ENCODE measurements at places on chromosomes 2 and 18.

DNA sequence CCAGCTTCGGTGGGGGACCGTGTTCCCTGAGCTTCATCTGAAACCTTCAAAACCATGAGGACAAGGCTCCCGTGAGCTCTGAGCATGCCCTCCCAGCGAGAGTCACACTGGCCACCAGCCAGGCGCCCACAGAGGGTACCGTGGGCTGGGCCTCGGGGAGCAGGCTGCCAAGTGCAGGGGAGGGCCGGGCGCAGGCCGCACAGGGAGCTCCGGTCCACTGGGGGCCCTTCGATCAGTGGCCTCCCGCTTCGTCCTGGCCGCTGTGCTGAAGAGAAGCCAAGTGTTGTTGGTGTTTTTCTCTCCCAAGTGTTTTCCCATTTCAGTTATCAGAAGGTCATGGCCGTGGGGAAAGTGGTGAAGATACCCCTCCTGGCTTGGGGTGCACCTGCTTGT, 144.4 kb downstream of the PTGR3 start:
- no peak for DNase-seq

DNA sequence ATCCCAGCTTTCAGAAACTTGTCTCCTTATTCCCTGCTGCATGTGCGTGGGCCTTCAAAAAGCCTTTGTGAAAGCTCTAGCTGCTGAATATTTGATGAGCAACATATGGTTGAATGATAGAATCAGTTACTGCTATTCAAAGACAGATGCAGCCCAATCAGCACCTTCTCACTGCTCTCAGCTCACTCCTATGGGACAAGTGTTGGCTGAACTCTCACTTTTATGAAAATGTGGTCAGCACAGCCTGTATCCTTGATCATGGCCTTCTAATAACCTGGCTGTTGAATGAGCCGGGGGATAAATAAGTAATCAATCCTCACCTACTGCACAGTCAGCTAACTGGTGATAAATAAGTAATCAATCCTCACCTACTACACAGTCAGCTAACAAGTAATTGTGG, 103.2 kb downstream of the PIEZO2 start:
- no peak for DNase-seq

DNA sequence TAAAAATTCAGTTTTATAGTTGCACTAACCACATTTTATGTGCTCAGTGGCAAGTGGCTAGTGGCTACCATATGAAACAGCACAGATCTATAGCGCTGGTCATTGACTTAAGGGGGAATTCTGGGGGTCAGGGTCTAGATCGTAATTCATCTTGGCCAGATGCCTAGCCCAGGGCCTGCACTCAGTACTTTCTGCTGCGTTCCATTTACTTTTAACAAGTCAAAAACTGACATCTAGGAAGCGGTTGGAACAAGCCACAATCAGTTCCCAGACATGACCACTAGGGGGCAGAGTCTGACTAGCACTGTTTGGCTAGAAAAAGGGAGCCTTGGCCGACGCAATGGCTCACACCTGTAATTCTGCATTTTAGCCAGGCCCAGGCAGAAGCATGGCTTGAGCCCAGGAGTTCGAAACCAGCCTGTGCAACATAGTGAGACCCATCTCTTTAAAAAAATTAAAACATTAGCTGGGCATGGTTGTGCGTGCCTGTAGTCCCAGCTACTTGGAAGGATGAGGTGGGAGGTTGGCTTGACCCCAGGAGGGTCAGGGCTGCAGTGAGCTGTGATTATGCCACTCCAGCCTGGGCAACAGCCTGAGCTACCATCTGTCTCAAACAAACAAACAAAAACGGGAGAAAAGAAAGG, 9.0 kb upstream of the TMBIM1 start:
- DNase-seq = peak; percentile 71

- no peak for DNase-seq
Measured at GRCh38 chr2:199495147-199495546, 37.4 kb upstream of the SATB2 start.

- DNase-seq = no peak
Measured at GRCh38 chr2:43082903-43083677, 143.3 kb downstream of the ZFP36L2 start.

GRCh38 chr18:80009661-80010550, 21.5 kb upstream of the TXNL4A start:
- no peak for DNase-seq

- DNase-seq = no peak
Measured at GRCh38 chr2:240992572-240993291, 5.7 kb upstream of the SNED1 start.

GRCh38 chr2:216391401-216391800, 19.1 kb upstream of the MARCHF4 start:
- DNase-seq = no peak

DNA sequence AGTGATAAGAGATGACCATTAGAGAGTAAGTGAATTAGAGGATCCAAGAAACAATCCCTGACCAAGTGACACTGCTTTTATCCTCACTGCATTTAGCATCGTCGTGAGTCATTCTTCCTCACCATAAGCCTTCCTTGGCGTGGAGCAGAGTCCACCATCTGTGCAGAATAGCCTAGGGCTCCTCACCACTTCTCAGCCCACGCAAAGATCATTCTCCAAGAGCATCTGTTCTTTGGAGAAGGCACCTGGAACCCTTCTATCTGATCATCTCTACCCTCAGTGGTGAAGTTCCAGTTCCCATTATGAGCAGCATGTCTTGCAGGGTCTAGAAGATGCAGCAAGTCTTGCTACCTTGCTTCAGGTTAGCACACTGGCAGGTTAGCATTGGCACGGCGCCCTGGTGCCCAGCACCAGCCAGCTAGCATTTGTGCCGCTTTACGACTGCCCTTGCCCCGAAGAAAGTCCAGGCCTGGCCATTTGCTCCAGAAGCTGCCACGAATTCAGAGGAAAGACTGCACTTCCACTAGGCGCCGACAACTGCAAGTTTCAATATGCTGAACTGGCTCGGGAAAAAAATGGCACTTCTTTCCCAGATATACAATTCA, 225.8 kb downstream of the TTC32 start:
- DNase-seq = no peak

GRCh38 chr2:240252872-240253511, 112.5 kb upstream of the OTOS start:
- DNase-seq = no peak

DNA sequence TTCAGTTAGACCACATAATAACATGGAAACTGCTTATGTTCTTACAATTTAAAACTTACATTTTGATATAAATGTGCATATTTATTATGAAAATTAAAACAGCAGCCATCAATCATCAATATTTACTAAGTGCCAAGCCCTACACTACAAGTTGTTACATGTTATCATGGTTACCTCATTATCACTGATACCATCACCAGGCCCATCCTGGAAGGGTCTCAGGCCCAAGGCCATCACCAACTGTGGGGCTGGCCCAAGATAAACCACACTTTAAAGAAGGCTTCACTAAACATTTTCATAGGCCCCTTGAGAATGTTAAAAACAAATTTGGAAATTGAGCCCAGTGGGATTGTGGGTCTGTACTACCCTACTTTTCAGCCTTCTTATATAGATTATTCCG, 6.4 kb downstream of the ITSN2 start:
- no peak for DNase-seq

DNA sequence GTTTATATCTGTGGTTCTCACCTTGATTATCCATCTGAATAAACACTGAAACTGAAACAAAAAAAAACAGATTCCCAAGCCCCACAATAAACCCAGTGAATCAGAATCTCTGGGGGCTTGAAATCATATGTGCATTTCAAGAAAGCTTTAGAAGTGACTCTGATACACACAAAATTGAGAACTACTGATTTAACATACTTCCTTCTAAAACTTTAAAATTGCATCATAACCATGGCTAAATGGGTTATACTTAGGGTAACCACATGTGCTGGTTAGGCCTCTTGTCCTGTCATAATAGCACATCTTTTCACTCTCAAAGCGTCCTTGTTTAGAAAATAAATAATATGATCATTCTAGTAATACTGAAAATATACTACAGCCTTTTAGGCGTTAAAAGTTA, 100.9 kb downstream of the ATAD2B start:
- no peak for DNase-seq

DNA sequence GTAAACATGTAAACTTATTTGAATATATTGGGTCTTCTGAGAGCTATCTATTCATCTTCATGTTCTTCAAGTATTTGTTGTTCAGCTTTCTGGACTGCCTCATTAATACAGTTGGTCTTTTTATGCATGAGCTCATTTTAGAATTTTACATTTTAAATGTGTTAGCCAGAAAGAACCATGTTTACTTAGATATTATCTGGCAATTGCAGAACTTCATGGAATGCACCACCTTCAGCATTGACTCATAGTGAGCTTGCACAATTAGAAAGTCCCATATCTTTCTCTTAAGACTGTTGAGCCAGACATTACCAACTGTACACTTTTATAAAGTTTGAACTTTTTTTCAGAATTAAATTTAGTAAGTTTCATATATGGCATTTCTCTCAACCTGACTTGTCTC, 536.7 kb downstream of the RIT2 start:
- DNase-seq = no peak

GRCh38 chr18:49052891-49053644, 102.3 kb upstream of the SMAD7 start:
- DNase-seq = no peak

DNA sequence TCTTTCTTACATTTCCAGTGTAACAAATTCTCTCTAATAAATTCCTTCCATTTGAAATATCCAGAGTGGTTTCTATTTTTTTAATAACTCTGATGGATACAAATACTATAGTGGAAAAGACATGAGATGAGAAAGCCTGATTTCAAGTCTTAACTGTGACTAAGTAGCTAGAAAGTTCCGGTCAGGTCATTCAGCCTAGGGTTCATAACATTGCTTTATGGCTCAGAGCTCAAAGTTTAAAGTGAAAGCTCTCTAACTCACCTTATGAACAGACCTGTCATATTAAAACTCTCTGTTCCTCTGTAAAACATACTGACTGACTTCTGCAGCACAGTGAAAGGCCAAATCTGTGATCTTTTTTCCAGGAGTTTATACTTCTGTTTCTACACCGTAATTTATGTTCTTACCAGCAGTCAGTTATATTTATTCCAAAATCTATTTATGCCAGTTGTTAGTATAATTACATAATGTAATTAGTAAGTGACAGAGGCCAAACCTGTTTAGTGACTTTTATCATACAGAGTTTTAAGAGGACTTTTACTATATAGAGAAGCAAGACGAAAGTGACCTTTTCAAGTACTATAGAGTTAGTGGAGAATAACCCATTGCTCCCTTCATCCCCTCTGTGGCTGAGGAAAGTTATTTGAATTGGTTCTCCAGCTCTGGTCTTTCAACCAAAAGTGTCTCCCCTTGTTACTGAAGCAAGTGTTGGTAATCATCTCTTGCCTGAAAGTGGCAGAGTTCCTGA, 118.8 kb upstream of the PDE1A start:
- DNase-seq = no peak

DNA sequence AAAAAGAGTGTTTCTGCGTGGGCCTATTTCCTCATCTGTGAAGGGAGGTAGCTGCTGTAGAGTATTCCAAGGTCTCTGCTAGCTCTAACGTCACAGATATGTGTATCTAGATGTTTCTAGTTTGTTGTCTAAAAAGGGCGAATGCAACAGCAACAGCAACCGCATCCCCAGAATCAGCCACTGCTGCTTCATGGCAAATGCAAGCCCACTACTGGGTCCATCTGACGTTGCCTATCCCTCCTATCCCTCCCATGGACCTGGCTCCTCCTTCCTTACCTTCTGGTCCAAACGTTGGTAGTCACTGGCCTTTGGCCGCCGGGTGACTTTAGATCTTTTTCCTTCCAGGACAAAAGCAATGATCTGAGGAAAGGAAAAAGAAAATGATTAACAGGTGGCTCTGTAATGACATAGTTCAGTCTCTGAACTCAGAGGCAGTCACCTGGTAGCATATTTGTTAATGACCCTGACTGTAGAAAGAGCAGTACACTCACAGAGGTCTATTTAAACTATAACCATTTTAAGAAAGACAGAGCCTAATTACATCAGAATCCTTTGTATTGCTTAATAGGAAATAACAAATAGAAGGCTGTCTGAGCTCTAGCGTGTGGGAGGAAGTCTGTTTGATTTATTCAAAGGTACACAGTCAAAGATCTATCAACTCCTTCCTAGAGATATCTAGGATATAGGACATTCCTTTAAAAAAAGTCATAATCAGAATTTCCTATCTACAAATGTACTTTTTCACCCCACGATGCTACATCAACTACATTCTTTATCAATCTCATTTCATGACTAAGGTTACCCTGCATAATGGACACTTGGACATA, 2.9 kb downstream of the TGOLN2 start:
- no peak for DNase-seq

DNA sequence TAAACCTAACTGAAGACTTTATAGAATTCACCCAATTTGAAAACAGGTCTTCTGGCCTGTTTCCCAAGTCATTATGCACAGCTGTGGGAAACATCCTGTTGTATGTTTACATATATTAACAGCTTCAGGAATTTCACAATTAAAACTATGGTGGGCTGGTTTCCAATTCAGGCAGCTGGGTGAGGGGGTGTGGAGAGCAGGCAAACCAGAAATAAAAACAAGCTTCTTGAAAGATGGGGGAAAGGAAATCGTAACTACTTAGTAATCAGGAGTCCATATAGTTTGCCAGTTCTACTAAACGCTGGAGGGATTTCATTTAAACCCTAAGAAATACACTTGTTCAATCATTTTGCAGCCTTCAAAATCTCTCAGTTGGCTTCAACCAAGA, 22.8 kb downstream of the ATP8B1 start:
- DNase-seq = no peak

GRCh38 chr2:219542931-219543595, 546 bp downstream of the CHPF start:
- no peak for DNase-seq

- DNase-seq = no peak
Measured at GRCh38 chr2:102074152-102074783, 68.3 kb upstream of the IL1R1 start.

DNA sequence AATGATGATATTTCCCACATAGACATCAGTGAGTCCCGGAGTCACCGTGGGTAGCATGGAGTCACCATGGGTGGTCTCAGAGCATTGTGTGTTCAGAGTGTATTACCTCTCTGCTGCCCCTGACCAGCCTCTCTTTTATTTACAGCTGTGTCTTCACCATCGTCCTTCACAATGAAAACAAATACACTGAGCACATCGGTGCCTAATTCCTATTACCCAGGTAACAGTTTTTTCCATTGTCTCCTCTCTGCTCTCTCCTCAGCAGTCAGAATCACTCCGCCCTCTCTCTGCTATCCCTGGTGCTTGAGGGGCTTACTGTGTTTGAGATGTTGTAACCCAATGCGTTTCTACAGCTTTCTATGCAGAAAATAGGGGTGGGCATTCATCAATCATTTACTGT, 361.5 kb upstream of the RAB12 start:
- DNase-seq = no peak

DNA sequence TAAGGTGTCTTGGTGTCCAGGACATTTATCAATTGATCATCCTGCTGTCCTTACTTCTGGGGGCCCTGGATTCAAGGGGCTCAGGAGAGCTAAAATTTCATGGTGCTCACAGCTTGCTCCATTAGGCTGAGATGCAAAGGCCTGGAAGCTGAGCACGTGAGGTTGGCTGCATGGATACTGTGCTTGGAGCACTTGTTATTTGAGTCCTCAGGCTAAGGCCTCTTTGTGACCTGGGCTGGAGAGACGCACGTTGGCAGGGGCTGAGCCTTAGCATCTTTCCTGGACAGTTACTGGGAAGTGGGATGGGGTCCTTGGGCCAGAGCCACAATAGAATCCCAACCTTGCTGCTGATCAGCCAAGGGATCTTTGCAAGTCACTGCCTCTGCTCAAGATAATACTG, 151.2 kb upstream of the HS6ST1 start:
- no peak for DNase-seq

All from T-helper 1 cell (primary cell).